ENCODE measurements at places on chromosomes 5 and 9.

GRCh38 chr9:98482226-98482625 is 226.5 kb downstream of the GABBR2 start:
- no peak for DNase-seq

DNA sequence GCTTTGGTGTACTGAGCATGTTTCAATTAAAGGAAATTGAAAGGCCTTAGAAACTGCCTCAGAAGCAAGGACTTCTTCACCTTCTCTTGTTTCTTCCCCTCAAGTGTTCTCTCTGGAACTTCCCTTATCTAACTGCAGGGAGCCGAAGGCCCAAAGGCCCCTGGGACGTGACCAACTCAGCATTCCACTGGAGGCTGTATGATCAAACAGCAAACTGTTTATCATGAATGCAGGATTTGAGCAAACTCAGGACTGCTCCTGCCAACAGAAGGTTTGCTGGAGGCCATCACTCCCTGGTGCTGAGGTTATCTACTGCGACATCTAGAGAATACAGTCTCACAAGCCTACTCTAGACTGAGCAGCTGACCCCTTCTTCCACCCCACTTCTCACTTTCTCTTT is 4.8 kb upstream of the CDH10 start:
- no peak for DNase-seq

GRCh38 chr5:35478856-35479682 is 138.6 kb upstream of the SPEF2 start:
- DNase-seq = no peak

- no peak for DNase-seq
Observed at GRCh38 chr9:123713282-123713681, 216.6 kb downstream of the DENND1A start.

- no peak for DNase-seq
Observed at GRCh38 chr9:7287065-7287464, 512.5 kb downstream of the DMAC1 start.

- no peak for DNase-seq
Observed at GRCh38 chr9:131666029-131666428, 73.8 kb downstream of the RAPGEF1 start.

- no peak for DNase-seq
Observed at GRCh38 chr5:3043600-3043999, 292.1 kb upstream of the IRX2 start.

GRCh38 chr9:132894862-132895835 is 16.5 kb downstream of the SPACA9 start:
- DNase-seq = no peak

DNA sequence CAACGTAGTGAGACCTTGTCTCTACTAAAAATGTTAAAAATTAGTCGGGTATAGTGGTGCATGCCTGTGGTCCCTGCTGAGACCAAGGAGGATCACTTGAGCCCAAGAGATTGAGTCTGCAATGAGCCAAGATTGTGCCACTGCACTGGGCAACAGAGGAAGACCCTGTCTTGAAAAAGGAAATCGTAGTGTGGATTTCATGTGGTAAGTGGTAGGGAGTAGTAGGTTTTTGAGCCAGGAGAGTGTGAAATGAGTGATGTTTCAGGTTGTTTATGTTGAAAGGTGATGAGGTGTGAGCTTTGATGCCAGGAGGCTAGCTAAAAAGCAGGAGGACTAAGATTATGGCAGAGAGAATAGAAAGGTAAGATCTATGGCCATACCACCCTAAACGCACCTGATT is 5.9 kb downstream of the MATR3 start:
- no peak for DNase-seq

DNA sequence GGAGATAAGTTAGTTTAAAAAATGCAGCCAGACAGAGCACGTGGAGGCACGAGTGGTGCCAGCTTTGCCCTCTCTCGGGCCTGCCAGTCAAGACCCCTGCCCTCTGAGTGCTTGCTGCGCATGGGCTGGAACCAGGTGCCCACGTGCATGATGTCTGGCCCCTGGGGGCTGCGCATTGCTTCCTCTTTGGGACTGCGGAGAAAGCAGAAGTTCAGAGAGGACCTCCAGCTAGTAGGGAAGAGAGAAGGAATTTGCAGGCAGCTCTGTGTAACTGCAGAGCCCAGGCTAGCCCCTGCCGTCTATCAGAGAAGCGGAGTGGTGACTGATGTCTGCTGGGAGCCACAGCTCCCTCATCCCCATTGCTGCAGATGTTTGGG is 9.7 kb upstream of the RNU6ATAC start:
- no peak for DNase-seq

DNA sequence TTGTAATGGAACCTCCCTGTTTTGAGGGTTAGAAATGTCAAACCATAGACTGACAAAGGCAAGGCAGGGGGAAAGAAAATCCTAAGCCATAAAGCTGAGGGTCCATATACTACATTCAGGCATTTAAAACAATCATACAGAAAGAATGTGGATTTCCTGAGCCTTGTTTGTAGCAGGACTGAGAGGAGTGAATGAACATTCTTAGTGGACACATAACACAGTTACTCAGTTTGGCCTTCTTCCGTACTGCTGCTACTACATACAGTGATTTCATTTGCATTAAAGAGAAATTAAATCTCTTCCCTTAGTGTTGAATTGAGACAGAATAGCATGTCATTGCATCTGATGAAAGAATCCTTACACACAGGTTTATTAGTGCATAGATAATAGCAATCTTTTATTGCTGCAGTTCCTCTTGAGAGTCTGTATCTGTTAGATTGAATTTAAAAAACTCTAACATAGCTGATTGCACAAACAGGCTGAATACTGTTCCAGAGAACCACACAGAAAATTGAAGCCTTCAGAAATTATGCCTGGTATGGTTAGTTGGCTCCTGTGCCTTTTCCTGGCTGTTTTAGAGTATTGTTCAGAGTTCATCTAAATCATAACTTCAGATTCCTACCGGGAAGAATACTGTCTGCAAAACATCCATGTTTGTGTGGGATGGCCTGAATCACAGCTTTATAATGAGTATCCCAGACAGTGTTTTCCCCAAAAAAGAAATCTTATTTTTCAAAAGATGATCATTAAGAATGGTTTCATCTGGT is 2.0 kb upstream of the MTX3 start:
- no peak for DNase-seq

DNA sequence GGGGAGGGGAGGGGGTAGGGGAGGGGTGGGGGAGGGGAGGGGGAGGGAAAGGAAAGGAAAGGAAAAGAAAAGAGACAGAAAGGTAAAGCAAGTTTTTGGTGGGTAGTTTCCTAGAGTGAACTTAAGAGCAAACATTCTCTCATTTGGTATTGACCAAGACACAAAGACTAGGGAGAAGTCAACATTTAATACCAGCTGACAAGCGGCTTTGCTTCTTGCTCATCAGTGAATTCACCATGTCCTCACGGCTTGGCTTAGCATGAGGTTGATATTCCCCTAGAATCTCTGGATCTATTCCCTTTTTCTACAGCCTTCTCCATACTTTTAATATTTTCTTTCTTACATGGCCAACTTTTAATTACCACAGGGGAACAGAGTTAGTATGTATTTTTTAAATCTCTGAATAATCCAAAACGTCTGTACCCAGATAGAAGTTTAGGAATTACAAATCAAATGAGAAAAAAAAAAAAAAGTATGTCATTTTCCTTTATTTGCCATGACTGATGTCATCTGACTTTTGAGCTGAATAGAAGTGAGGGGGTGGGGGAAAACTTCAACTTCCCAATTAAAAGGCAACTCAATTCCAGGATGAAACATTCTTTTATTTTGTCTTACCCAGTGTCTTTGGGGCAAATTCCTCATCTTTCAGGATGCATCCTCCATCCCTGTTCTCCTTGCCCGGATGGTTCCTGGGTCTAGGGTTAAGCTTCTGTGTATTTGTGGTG is 40.1 kb upstream of the GLIS3 start:
- no peak for DNase-seq

DNA sequence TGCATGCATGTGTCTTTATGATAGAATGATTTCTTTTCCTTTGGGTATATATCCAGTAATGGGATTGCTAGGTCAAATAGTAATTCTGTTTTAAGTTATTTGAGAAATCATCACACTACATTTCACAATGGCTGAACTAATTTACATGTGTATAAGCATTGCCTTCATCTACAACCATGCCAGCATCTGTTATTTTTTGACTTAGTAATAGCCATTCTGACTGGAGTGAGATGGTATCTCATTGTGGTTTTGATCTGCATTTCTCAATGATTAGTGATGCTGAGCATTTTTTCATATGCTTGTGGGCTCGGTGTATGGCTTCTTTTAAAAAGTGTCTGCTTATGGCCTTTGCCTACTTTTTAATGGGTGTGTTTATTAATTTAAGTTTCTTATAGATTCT is 102.3 kb upstream of the CCDC112 start:
- no peak for DNase-seq

- DNase-seq = no peak
Observed at GRCh38 chr9:22622815-22623214, 176.2 kb downstream of the DMRTA1 start.

GRCh38 chr5:156208271-156208670 is 118.7 kb upstream of the SGCD start:
- DNase-seq = no peak

GRCh38 chr9:16029796-16030363 is 477.0 kb downstream of the CCDC171 start:
- DNase-seq = no peak

GRCh38 chr5:172530406-172530805 is 76.1 kb upstream of the SH3PXD2B start:
- no peak for DNase-seq

- DNase-seq = no peak
Observed at GRCh38 chr9:72958485-72959281, 5.8 kb upstream of the ALDH1A1 start.

DNA sequence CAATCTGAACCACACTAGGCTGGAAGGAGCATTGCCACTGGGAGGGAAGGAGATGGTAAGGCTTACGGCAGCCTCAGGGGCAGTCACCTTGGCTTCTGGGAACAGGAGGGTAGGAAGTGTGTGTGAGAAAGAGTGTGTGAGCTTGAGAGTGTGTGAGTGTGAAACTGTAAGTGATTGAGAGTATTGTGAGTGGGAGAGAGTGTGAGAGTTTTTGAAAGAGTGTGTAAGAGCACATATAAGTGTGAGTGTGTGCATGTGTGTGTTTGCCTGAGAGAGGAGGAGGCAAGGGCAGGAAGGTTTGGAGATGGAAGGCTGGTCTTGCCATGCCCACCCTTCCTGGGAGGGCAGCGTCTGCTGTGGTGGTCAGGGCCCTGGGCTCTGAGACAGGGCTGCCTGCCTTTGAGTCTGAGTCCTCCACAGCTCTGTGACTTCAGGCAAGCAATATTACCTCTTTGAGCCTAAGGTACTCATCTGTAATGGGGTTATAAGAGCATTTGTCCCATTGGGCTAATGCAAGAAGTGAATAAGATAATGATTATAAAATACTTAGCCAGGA is 51.9 kb upstream of the BOD1 start:
- DNase-seq = no peak

- DNase-seq = no peak
Observed at GRCh38 chr9:72674961-72675360, 153.6 kb downstream of the TMC1 start.

DNA sequence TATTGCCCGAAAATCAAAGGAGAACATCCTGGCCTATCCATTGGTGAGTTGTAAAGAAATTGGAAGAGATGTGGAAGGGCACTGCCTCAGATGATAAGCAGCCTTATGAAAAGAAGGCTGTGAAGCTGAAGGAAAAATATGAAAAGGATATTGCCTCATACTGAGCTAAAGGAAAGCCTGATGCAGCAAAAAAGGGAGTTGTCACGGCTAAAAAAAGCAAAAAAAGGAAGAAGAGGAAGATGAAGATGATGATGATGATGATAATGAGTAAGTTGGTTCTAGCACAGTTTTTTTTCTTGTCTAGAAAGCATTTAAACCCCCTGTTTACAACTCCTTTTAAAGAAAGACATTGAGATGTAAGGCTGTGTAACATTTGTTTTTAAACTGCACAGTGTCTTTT is 59.8 kb upstream of the ZBED3 start:
- no peak for DNase-seq

DNA sequence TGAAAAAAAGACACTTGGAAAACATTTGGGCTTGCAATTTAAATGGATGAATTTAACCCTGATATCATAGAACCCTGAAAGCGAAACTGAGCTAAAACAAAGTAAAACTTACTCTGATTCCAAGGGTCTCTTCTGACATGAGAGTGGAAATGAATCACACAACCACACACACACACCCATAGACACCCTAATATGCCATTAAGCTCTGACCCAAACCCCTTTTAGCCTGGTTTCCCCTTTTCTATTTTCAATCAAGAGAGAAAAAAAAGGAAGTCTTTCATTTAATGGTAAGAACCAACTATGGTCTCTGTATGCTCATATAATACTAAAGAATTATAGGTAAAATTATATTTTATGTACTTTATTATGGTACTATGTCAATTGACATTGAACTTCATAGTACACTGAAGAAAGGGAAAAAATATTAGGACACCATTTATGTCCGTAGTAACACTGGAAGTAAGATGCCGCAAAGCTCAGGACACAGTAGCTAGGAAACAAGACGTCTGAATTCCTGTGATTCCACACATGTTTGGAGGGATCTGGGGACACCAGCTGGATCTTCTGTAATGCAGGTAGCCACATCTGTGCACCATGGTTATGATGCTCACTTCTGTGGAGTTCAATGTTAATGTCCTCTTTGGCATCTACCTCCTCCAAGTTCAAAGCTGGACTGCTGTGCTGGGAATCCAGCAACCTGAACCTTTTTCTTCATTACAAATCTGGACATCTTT is 95.8 kb downstream of the PCSK1 start:
- no peak for DNase-seq

GRCh38 chr9:117494401-117495090 is 79.7 kb upstream of the ASTN2 start:
- DNase-seq = no peak

DNA sequence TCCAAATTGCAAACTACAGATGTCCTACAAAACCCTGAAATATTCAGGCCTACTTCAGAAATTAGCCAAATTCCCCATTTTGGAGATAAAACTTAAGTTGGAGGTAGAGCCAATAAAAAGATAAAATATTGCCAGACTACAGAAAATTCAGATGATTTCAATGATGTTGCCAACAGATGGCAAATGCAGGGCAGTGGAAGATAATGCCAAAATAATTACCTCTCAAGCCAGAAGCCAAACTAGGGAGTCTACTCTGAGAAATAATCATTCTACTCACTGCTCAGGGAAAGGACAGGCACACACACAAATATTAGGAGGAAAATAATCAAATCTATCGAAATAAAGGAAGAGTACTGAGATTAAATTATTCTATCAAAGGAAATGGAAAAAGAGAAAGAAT is 347.5 kb upstream of the CCNG1 start:
- no peak for DNase-seq

DNA sequence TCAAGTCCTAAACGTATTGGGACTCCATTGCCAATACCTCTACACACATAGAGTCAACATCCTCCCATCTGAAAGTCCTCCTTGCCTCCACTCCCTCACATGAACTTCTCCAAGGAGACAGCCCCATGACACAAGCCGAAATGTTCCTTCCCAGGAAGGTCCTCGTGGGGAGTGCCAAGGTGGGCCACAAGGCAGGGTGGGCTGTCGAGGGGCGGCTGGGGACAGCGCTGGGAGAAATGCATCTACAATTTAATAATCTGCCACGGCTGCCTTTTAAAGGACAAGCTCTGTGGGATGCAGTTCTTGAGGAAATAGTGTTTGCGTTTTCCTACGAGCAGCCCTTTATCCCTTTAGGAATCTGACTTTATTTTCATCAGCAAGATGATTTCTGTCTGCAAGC is 138.7 kb downstream of the GABBR2 start:
- DNase-seq = no peak

- no peak for DNase-seq
Observed at GRCh38 chr9:109391176-109391575, 70.3 kb upstream of the EPB41L4B start.

Measured in SHP77 treated with DMSO at 0.1 percent for 48 hours (cell line).